ENCODE measurements at places on chromosomes 2 and 18.
A peak's percentile ranks its signal among the peaks of the same experiment; 100 is the strongest.

GRCh38 chr18:45962461-45962860 lies 4.7 kb downstream of the EPG5 start:
- no peak for DNase-seq

DNA sequence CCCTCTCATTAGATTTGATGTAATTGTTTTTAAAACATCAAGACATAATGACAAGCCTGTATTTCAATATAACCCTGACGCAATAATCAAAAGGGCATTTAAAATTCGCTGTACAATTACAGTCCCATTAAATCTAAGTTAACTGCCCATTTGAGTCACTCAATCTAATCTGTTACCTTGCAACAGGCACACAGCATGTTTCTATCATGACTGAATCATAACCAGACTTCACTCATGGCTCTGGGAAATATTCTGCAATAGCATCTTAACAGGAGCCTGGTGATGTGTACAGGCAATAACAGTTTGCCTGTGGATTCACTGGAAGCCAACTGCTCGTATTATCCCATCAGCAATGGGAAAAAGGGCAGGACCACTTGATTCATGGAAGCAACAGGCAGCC lies 142.3 kb upstream of the NCKAP5 start:
- DNase-seq = no peak

GRCh38 chr2:134718023-134718816 lies 580 bp downstream of the TMEM163 start:
- DNase-seq = peak; percentile 55

DNA sequence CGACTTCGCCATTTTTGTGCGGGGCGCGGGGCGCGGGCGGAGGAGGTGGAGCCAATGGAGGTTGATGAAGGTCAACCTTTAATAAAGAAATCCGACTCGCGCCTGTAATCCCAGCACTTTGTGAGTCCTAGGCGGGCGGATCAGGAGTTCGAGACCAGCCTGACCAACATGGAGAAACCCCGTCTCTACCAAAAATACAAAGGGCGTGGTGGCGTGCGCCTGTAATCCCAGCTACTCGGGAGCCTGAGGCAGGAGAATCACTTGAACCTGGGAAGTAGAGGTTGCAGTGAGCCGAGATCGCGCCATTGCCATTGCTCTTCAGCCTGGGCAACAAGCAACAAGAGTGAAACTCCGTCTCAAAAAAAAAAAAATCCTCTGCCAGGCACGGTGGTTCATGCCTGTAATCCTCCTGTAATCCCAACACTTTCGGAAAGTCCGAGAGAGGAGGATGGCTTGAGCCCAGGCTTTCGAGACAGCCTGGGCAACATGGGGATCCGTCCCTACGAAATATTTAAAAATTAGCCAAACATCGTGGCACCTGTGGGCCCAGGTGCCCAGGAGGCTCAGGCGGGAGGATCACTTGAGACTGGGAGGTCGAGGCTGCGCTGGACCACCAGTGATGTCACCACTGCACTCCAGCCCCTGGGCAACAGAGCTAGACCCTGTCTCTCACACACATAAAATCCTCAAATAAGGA lies 493 bp upstream of the PREB start:
- DNase-seq = no peak

GRCh38 chr2:124187948-124188347 lies 162.9 kb downstream of the CNTNAP5 start:
- DNase-seq = no peak

- DNase-seq = no peak
These were observed 22.0 kb upstream of the SP9 start for GRCh38 chr2:174312581-174313234.

DNA sequence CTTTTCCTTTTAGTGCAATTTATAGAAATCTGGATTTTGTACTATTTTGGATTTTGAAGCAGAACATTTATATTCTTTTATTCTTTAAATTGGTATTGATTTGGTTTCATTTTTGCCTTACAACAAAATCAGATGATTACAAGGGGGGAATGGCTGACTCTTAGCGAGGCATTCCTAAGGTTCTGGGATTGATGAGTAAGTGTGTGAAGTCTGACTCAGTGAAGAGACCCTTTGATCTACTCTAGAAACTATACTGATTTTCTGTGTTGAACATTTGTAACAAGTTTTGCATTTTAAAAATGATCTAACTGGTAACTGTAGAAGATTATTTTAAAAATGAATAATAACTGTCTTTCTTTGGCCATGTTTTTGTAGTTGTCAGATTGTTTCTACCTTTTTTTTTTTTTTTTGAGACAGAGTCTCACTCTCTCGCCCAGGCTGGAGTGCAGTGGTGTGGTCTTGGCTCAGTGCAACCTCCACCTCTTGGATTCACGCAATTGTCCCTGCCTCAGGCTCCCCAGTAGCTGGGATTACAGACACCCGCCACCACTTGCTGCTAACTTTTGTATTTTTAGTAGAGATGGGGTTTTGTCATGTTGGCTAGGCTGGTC lies 48.7 kb downstream of the TTC39C start:
- DNase-seq = no peak

- peak; percentile 25 for DNase-seq
These were observed 18.3 kb downstream of the IL1B start for GRCh38 chr2:112818094-112818902.

DNA sequence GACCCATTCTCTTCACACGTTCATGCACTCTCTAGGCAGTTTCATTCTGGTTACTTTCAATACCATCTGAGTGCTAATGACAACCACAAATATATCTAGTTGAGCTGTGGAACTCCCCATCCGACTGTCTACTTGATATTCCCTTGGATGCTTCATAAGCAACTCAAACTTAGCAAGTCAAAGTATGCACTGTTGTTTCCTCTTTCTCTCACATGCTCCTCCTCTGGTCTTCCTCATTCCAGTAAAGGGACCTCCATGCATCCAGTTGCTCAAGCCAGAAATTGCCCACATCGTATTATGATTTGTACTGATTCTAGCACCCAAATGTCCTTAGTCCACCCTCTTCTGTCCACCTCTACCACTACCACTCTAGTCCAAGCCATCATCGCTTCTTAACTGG lies 22.3 kb downstream of the SEMA4F start:
- DNase-seq = no peak

DNA sequence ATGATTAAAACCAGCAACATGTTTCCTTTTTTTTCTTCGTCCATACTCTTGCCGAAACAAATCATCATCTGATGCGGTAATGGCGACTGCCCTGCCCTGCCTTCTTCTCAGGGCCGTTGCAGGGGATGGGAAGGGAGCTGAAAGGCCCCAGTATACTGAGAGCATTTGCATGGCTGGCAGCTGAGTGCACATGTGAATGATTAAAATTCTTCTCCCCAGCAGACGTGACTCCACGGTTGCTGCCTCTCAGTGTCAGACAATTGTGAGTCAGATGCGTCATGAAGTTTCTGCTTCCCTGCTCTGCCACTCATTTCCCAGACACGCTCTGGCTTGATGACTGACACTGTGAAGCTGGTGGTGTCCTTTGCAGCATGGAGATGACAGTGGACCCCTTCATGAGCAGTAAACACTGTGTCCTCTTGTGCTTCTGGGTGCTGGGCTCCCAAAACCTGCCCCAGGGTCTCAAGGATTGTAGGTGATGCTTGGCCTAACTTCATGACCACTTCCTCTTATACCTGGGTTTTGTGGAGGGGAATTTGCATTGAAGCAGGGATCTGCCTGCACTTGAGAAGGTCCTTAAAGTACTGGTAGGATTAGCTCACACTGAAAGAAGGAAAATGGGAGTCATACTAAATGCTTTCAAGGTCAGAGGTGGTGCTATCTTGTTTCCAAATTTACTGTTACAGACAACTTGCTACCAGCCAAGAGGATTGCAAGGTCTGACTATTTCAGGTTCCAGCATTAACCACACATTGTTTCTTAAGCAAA lies 222.5 kb upstream of the COPS8 start:
- DNase-seq = no peak

DNA sequence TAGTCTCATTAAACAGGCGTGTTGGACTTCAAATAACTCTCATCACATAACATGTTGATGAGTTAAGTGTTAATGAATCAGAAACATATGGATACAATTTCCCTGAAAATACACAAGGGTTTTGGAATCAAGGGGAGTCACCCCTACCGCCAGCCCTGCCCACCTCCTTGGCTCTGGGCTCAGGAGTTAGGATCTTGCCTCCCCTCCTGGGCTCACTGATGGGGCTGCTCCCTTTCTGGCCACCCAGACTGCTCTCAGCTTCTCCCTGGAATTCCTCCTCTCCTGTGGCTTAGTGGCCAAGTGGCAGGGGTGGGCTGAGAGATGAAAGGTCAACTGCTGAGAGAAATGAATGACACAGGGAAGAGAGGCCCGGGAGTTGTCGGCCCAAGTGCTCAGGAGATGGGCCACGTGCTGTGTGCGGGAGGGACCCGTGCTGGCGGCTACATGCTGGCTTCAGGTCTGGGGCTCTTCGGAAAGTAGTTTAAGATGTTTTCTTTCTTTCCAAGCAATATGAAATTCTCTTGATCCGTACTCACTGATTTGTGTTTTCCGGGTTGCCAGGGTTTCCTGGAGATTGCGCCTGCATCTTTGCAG lies 55.8 kb upstream of the TNP1 start:
- no peak for DNase-seq

- no peak for DNase-seq
These were observed 616.1 kb upstream of the PKDCC start for GRCh38 chr2:41431756-41432155.

- no peak for DNase-seq
These were observed 40.7 kb downstream of the TTR start for GRCh38 chr18:31632356-31632755.

DNA sequence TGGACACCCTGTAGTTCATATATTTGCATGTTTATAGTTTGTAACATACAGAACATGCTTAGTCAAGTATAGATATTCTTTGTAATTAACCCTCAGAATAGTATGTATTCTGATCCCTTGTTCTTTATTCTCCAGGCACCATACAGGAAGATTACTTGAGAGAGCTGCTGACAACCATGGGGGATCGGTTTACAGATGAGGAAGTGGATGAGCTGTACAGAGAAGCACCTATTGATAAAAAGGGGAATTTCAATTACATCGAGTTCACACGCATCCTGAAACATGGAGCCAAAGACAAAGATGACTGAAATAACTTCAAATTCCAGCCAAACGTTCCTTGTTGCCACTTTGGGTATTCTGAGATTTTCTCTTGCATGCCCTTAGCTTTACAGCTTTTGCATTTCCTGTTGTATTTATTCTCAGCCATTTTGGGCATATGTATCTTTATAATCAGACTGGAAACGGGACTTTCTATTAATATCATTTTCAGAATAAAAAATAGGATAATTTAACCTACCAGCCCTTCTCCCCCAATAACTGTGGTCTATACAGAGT lies 6.2 kb upstream of the MYL12B start:
- no peak for DNase-seq

DNA sequence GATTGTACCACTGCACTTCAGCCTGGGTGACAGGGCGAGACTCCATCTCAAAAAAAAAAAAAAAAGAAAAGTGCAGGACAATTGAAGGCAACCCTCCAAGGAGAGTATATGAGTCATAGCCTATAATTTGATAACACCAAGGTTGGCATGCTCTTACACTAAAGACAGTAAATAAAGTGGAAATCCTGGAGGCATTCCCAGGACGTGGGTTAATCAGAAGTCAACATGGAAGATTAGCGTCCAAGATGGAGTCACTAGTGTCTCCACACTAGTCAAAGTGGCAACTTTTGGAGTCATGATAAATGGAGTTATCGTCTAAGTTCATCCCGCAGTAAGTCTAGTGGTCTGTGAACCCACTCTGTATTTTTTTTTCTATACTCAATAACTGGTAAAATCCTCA lies 21.2 kb upstream of the UGGT1 start:
- no peak for DNase-seq

DNA sequence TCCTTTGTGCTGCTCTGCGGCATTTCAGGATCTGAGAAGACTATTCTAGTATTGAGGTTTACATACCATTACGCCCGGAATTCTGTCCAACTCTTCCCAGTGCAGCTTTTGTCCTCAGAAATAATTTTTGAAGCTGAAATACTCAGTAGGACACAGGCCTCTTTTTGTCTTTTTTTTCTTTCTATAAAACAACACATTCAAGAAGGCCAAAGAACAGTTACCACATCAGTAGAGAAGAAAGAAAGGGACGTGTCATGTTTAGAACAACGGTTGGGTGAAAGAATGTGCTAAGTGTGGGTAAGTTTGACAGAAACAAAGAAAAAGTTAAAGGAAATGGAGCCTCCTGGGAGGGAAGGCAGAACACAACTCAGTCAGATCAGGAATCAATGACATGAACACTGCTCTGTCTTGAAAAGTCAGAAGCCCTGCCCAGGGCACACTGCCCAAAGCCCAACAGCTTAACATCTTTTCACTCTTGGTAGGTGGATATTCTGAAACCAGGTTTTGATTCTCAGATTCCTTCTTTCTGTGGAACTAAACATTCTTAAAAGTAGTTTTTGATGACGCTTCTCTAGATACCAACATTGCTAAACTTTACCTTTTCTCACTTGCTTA lies 198.6 kb upstream of the CWC22 start:
- no peak for DNase-seq

DNA sequence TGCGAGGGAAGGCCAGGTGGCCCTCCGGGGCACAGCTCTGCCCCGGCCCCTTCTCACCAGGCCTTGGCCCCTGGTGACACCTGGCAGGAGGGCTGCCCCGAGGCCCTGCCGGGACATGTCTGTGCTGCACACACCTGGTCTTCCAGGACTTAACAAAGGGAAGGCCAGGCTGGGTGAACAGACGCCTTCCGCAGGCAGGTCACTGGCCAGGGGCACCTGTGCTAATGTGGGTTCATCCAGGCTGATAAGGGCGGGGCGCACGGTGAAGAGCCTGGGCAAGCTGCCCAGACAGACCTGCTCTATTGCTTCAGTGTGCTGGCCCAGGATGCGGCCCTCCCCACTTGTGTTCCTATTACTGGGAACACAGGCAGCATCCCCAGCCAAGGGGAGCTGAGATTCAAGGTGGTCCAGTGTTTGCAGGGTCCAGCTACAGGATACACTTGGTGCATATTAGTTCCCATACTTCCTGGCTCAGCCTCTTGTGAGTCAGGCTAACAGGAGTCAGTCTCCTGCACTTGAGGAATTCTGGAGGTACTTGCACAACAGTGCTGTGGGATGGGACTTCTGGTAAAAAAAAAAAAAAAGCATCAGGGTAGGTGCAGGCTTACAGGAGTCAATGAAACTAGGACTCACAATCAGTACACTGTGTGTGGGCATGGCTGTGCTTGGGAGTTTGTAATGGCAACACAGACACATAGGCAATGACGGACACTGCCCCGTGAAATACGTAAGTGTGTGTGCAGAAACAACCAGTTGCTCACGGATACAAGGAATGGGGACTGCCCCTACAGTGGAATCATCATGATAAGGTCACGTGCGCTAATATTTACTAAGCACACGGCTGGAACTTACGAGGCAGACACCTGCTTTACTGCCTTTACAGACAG lies 261.4 kb downstream of the TWIST2 start:
- no peak for DNase-seq

GRCh38 chr2:6423944-6424343 lies 441.8 kb downstream of the CMPK2 start:
- DNase-seq = no peak

- DNase-seq = no peak
These were observed 73.8 kb downstream of the CLIP4 start for GRCh38 chr2:29189052-29189451.

DNA sequence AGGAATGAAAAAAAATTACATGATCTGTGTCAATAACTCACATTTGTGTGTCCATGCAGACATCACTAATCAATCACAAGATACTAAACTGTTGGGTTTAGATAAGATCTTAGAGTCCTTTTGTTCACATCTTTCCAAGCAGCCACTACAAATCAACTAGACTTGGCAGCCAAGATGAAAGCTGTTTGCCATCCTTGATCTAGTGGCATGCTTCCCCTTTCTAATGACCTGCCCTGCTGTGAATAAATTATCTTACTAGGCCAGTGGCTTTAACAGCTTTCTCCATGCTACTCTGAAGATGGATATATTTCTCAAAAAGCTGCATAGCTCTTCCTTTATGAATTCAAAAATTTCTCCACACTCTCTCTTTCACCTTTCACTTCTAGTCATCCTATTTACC lies 1338.0 kb upstream of the ACVR2A start:
- DNase-seq = peak; percentile 1

Measured in nephron progenitor cell (in vitro differentiated cells).